ENCODE measurements at places on chromosomes 4 and X.

DNA sequence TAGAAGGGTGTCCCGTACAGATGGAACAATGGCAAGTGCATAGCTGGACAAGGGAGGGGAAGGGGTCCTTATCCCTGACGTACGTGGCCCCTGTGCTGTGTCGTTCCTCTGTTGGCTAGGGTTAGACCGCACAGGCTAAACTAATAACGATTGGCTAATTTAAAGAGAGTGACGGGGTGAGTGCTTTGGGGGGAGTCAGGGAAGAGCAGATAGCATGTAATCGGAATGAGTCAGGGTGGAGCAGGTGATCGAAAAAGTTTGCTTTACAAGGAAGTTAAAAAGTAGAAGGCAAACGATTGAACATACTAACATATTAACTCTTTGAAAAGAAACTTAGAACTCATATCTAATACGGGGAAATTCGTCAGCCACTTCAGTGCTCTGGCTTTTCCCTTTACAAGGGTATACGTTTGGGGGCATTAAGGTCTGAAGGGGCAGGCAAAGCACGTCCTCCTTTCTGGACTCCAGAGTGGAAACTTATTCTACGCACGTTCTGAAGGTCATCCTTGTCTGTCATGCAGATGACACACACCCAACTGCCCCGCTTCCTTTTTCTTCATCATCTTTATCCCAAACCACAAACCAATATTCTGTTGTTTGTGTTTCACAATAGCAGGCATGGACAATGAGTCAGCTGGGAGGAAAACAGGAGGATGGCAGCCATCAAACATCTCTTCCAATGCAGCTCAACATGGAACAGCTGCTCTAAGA, 10.2 kb upstream of the CRLF2 start:
- DNase-seq: no peak

DNA sequence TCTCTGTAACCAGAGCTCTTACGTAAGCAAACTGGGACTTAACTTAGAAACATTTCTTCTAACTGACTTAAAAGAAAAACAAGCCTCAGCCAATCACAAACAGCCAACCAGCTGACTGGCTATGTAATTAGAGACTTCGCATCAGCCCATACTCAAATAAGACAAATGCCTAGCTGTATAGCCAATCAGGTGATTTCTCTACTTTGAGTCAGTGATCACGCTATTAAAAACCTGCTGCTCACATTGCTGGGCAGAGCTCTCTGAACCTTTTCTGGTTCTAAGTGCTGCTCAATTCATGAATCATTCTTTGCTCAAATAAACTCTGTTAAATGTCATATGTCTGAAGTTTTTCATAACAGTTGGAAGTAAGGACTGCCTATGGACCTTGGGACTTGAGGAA, 9.9 kb upstream of the SMIM10L2A start:
- peak; percentile 73 for DNase-seq

DNA sequence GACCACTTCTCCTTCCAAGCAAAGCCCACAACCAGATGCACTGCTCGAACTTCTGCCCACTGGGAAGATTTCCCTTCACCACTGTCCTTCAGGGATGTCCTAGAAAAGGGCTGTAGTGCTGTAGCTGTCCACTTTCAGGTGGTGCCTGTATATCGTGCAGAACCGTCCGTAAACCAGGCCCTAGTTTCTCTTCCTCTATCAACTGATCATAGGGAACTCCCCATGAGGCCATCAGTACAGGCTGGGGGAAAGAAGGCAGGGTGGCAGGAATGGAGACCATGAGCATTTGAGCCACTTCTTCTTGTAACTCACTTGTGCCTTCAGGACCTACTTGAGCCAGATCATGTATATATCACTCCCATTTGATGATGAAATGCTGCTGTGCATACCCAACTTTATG, 57.3 kb upstream of the FAM9B start:
- no peak for DNase-seq

GRCh38 chrX:32987142-32987541, 224.2 kb downstream of the DMD start:
- no peak for DNase-seq

DNA sequence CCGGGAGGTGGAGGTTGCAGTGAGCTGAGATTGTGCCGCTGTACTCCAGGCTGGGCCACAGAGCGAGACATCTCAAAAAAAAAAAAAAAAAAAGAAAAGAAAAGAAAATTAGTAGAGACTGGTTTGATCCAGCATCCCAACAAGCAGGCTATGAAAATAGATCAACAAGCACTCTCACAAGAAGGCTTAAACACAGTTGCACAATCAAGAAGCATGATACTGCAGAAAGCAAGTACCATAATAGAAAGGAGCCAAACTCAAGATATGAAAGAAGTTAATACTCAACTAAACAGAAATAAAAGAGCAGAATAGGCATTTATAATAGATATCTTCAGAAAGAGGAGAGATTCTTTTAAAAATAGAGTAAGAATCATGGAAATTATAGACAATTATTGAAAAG, 10.6 kb downstream of the TLR6 start:
- DNase-seq: peak; percentile 31

DNA sequence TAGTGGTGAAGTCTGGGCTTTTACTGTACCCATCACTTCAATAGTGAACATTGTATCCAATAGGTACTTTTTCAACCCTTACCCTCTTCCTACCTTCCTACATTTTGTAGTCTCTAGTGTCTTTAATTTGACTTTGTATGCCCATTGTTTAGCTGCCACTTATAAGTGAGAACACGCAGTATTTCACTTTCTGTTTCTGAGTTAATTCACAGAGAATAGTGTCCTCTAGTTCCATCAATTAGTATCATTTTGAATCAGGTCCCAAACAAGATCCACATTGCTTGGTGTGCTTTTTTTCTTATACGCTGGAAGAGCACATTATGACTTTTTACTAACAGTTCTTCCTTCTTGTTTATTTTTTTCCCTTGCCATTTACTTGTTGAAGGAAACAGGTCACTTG, 176.0 kb upstream of the WDFY3 start:
- DNase-seq: no peak

DNA sequence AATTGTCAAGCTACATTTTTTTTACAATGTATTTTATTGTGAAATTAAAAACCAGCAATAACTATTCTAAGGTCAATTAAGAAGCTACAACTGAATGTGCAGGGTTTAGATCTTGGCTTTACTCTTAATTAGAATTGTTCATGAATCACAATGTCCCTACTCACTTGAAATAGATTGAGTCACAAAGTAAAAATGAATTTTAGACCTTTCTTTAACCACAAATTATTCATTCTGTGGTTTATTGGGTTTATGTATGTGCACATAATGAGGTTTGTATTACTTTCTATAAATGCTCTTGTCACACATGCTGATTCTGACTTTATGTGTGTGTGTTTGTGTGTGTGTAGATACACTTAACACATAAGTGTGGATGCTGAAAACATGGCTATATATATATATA, 647.0 kb upstream of the AADAT start:
- peak; percentile 56 for DNase-seq

DNA sequence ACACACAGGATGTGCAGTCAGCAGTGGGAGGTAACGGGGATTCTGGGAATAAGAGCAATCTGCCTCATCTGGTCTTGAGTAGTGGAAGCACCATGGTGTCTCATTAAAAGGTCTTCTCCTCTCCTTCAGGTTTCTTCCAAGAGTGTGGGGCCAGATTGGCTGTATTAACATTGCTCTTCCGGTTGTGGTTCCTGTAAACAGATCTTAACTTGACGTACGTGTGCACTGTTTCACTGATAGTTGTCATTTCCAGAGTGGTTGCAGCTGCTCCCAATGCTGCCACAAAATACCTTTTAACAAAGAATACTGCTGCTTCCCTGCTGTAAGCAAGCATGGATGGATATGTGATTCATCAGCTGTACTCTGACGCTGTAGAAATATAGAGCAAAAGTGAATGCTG, 1443.4 kb upstream of the TENM3 start:
- no peak for DNase-seq

DNA sequence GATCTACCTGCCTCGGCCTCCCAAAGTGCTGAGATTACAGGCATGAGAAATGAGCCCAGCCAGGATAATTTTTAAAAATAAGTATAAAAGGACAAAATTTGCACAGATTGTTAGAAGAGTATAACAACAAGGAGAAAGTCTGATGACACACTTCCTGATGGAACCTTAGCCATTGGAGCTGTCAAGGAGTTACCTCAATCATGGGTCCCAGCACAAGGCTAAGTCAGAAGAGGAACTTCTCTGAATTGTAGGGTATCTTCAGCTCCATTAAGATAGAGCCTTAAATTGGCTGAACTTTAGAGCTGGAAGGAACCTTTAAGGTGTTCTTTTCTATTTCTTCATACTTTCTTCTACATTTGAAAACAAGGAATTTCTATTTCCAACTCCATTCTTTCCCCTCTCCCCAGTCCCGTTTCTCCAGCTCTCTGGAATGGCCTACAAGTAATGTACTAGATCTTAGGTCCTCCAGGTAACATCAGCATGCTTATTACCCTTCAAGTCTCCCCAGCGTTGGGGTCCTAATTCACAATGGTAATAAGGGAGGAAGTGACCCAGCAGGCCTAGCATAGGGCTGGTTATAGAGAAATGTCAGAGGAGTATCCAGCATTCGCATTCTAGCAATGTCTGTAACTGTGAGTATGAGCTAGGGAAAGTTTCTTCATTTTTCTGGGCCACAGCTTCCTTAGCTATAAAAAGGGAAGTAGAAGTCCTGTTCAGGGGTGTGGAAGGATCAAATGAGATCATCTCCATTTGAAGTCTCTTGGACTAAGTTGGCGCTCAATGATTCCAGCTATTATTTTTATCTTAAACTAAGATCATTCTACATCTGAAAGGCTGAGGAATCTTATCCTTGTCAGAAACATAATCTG, 18.5 kb upstream of the RBPJ start:
- DNase-seq: no peak

DNA sequence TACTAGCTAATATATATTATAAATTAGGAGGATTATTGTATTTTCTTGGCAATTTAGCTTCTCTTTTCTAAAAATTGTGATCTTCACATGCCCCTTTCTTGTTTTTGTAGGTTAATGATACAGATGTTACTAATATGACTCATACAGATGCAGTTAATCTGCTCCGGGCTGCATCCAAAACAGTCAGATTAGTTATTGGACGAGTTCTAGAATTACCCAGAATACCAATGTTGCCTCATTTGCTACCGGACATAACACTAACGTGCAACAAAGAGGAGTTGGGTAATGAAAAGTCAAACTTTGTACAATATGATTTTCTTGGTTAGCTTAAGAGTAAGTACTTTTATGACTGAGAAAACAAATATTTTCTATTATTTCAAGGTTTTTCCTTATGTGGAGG, 74.1 kb downstream of the SLC10A6 start:
- no peak for DNase-seq

- DNase-seq: no peak
These were observed 6.9 kb downstream of the CXCL10 start for GRCh38 chr4:76016393-76016792.

- peak; percentile 64 for DNase-seq
These were observed 75.6 kb downstream of the MAML3 start for GRCh38 chr4:140078366-140078765.

DNA sequence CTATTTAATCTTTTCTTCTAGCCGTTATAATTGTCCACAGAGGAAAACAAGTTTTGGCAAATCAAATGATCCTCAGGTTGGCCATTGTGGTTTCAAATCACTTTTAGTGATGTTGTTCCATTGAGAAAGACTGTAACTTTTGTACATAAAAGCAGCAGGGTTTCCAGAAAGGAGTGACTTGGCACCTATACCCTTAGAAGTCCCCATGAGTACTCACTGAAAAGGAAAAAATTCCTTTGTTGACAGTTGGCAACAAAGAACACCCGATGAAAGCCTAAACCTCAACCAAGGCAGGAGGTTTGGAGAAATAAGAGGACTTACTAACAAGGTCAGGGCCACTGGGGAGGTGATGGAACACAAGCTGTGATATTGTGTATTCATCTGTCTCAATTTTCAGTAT, 474.4 kb downstream of the RAPGEF2 start:
- no peak for DNase-seq

GRCh38 chr4:188992706-188993105, 853.5 kb downstream of the TRIML1 start:
- DNase-seq: no peak

DNA sequence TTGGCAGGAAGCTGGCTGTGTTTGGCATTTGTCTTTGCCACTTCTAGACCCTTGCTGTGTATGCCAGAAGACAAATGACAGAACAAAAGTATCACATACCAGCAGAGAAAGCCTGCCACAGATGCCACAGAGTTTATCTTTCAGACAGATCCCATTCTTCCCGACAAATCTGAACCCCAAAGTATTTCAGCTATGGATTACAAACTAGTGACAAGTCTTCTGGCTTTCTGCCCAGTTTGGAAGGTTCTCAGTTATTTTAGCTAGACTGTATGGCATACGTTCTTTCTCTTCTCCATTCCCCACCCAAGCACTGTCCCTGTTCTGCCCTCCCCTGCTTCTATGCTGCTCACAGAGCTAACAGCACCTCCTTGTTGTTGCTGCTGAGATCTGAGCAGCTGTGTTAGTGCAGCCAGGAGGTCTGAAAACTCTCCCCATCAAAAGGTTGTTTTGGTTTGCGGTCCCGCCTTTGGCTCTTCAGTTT, 236.7 kb downstream of the FRAS1 start:
- DNase-seq: peak; percentile 80

GRCh38 chr4:85762529-85762871, 287.6 kb downstream of the ARHGAP24 start:
- DNase-seq: peak; percentile 86

- DNase-seq: no peak
These were observed 123.7 kb downstream of the ANAPC4 start for GRCh38 chr4:25500626-25501316.

- no peak for DNase-seq
These were observed 332.9 kb downstream of the RAB28 start for GRCh38 chr4:13151194-13151593.

- no peak for DNase-seq
These were observed 76.6 kb downstream of the HTRA3 start for GRCh38 chr4:8345946-8346814.

GRCh38 chrX:71618303-71618721, at the start of gene CXCR3:
Gene CXCR3, minus strand, starts transcription at chrX:71618511. Its CDS starts 62 bp downstream, at chrX:71618449.
- DNase-seq: peak; percentile 13

DNA sequence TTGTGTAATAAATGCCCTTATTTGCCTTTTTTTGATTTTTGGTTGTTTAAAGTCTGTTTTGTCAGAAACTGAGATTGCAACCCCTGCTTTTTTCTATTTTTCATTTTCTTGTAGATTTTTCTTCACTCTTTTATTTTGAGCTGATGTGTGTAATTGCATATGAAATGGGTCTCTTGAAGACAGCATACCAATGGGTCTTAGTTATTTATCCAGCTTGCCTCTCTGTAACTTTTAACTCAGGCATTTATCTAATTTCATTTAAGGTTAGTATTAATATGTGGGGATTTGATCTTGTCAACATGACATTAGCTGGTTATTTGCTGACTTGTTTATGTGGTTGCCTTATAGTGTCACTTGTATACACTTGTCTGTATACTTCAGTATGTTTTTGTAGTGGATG, 378.0 kb downstream of the CPXCR1 start:
- DNase-seq: no peak

Measured in renal cortical epithelial cell (primary cell).